ENCODE measurements at places on chromosomes 13 and 19.
A peak's percentile ranks its signal among the peaks of the same experiment; 100 is the strongest.

DNA sequence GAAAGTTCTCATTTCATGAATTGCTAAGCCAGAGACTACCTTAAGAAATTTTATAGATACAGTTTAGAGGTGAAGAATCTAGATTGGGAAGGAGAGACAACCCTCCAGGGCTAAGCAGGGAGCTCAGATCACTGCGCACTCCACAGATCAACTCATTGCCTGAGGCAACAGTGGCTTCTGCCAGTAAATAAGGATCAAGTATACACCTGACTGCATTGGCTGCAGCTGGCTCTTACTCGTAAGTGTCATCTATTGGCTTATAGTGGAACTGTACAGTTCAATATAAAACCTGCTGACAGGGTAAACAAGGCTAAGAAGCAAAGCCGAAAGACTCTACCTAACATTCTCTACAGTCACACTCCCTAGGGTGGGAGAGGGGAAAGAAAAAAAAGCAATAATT lies 18.0 kb upstream of the C1QTNF9B start:
- no peak for DNase-seq

GRCh38 chr13:28501547-28501946 lies 6.6 kb upstream of the FLT1 start:
- DNase-seq = no peak

DNA sequence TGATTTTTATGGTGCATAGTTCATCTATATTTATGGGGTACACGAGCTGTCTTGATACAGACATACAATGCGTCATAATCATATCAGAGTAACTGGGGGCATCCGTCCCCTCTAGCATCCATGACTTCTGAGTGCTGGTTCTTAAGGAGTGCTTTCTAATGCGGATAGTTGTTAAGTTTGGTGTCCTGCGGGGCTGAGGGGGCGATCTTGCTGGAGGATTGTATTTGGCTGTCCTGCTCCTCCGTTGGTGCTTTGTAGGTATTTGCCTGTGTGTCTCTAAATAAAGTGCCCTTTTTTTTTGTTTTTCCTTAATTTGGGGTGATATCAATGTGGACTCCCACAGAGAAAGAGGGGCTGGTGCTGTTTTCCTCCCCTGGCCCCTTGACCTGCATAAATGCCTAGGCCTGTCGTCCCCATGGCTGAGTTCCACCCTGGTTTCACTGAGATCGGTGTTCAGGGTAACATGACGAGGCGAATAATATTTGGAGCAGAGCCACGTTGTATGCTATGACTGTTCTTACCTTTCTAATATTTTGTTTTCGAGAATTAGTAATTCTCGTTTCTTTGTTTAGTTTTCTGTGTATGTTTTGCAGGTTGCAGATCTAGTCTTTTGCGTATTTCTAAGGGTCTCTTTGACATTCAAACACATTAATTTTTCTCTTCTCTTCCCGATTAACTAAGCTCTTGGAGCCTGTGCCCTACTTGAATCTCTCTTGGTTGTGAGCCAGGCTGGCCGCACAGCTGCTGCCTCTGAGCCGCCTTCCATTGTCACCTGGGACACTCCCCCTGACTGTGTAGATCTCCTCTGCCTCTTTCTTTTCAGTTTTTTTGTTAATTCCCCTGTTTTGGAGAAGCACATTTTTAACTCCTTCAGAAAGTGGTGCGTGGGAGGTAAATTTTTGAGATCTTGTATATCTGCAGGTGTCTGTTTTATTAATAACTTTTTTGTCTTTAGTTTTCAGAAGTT lies 100.3 kb downstream of the ARHGEF7 start:
- no peak for DNase-seq

DNA sequence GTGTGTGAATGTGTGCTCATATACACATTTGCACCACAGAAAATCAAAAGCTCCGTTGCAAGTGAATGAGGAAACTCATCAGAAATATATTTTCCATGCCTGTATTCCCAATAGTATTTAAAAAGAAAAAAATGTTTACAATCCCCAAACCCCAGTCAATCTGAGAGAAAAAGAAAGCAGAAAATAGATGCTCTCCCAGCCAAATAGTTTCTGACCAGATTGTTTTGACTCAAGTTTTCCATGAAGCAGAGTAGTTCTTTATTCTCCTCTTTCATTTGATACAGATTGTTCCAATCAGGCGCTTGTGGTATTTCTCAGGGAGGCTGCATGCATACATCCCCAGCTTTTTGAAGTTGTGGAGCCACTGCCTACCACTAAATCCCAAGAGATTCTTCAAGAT lies 110.6 kb downstream of the STARD13 start:
- DNase-seq = no peak

DNA sequence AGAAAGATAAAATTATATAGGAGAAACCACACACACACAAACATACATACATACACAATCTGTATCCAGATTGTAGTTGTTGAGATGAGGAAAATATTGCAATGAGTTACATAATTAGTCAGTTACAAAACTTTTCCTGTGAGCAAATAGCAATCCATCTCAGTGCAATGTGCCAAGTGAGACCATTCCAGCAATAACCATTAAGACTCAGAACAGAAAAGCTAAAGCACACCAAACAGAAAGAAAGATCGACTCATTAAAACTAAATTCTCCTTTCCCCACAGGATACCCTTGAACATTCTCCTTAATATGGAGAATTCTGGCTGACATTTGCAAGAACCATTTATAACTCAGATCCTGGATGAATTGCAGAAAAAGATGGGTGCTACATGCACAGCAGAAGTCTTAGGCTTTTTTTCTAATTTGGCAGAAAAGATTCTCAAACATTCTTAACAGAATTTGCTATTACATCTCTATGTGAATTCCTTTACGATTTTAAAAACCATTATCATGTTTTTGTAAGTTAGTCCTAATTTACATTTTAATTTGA lies 1341.2 kb upstream of the SPRY2 start:
- DNase-seq = no peak

DNA sequence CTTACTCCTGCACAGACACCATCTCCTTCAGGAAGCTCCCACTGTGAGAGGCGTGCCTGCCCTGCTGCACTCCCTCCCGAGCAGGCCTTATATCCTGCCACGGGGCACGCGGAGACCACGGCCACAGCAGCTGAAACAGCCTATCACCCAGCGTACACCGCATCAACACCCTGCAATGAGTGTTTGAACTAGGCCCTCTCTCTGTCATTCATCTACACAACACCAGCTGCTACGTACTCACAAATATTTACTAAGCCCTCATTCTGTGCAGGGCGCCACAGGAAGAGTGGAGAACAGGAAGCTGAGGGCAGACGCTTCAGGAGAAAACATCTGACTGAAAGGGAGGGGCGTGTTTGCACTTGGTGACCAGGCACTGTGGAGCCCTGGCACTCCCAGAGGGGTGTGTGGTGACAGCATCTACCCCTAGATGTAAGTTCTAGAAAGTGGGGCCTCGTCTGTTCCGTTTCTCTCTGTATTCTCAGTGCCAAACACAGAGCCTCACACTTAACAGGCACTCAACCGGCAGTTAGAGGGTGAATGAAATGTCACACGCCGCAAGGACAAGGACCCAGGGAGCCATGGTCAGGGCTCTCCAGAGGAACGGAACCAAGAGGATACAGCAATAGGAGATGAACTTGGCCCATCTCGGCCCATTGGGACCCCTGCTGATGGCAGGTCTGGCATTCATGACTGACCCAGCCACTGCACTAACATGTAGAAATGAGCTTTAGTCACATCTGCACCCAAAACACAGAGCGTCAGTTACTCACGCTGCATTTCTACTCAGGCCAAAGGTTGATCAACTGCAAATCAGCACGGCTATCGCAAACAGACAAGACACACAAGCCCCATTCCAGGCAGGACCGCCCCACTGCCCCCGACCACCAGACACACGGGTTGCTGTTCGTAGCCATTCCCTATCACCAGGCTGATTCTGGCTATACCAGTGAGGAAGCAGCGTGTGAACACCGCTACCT lies 15.7 kb downstream of the RANBP3 start:
- DNase-seq = peak; percentile 81

DNA sequence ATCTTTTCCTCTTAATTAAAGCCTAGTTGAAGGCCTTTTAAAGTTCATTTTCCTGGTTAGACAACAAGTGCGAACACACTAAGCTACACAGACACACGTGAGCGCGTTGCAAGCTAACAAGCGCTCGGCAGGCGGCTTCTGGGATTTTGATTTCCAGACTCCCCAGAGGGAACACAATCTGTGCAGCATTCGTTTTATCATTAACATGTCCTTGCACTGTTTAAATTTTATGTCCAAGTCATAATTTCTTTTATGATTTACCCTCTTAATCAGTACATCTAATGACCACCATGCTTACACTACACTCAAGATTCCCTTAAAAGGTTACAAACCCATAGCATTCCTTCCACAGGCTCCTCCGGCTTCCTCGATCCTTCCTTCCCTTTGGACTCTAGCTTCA lies 16.8 kb downstream of the COL4A1 start:
- no peak for DNase-seq

GRCh38 chr19:48770266-48770665 lies 14.9 kb downstream of the FGF21 start:
- DNase-seq = no peak

- DNase-seq = no peak
Measured at GRCh38 chr19:10936661-10937084, 8.1 kb downstream of the TIMM29 start.

- DNase-seq = no peak
Measured at GRCh38 chr13:95636853-95637252, 7.7 kb downstream of the DZIP1 start.

- no peak for DNase-seq
Measured at GRCh38 chr13:19362946-19363510, 181.4 kb upstream of the TUBA3C start.

DNA sequence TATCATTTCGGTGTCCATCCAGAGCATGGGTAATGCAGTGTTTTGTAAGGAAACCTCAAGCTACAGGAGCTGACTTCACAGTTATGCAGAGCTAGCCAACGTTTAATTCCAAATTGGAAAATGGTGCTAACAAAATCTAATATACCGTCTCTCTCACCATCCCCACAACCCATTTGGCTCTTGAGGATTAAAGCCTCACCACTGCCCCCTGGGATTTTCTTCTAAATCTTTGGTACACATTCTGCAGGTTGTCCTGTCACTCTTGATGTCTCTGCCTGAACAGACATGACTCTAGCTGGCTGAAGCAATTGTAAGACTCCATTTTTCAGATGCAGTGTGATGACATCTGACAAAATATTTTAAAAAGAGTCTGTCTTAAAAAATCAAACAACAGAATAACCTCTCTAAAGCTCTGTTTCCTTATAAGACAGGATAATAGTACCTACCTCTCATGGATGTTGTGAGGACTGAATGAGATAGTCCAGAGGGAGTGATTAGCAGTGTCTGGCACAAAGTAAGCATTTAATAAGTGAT lies 451.8 kb downstream of the SUCLA2 start:
- no peak for DNase-seq

- peak; percentile 96 for DNase-seq
Measured at GRCh38 chr13:80048802-80049201, 292.1 kb downstream of the SPRY2 start.

GRCh38 chr13:91167706-91168385 lies 179.6 kb upstream of the MIR17HG start:
- DNase-seq = no peak

- no peak for DNase-seq
Measured at GRCh38 chr13:30895773-30896172, 10.3 kb upstream of the MEDAG start.

GRCh38 chr13:85970727-85971126 lies 171.5 kb upstream of the SLITRK6 start:
- no peak for DNase-seq

- no peak for DNase-seq
Measured at GRCh38 chr19:51729781-51730180, 6.0 kb upstream of the HAS1 start.

GRCh38 chr19:8702350-8702749 lies 3.8 kb upstream of the ACTL9 start:
- no peak for DNase-seq

DNA sequence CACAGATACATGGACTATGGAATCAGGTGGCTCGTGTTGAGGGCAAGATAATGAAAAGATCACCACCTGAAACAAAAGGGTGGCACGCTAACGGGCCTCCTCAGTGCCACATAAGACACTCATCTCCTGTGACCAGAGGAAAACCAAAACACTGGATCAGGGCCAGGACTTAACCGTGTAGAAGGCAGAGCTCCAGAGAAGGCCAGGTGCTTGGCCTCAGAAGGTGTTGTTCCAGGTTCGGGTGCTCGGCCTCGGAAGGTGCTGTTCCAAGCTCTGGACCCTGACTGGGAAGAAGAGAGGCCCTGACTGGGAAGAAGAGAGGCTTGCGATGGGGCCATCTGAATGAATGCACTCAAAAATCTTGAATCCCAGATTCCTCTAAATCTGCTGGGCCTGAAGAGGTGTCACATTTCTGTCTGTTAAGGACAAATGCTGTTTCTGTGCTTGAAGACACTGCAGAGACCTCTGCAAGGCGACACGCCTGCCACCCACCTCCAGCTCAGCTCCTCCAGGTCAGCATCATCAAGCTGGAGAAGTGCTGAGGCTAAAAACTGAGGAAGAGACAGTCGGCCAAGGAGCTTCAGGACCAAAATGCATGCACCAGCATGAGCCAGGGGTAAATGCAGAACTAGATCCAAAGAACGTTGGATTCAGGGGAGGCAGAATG lies 2.7 kb upstream of the RASA3 start:
- no peak for DNase-seq

- no peak for DNase-seq
Measured at GRCh38 chr13:21883713-21884112, 212.8 kb downstream of the FGF9 start.

DNA sequence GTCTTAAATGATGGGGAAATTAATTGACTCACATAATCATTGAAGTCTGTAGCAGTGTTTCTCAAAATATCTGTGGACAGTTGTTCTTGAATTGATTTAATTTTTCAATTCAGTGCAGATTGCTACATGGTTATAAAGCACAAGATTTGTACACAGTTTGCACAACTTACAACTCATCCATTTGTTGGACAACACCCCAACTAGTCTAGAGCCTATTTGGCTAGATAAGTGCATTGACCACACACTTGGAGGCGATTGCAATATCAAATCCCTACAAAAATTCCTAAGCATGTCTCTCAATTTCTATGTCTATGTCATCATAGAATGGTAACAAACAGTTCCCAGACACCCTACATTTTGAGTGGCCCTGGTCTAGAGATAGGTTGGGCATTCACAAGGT lies 48.0 kb upstream of the IPO5 start:
- no peak for DNase-seq

- DNase-seq = no peak
Measured at GRCh38 chr13:39515224-39515714, 87.7 kb downstream of the LHFPL6 start.

DNA sequence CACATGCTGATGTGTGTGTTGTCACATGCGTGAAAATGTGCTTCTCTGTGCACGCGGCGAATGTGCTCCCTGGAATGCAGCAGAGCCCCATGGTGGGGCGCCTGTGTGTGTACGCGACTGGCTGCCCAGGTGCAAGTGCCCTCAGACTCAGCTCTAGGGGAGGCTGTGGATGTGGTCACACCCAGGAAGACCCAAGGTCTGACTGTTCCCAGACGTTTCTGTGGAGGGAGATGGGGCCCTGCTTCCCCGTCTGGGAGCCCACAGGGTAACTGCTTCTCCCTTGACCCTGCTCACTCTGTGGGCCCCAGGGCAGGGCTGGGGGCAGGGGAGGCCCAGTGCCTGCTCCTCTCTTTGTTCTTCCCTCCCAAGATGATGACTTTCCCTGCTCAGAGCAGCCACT lies 7.9 kb upstream of the UQCR11 start:
- DNase-seq = no peak

GRCh38 chr19:14416817-14417231 lies 2.3 kb downstream of the DDX39A start:
- no peak for DNase-seq

GRCh38 chr19:47377801-47378200 lies 28.7 kb downstream of the DHX34 start:
- DNase-seq = no peak

GRCh38 chr19:42178791-42179674 lies 38.4 kb downstream of the DEDD2 start:
- DNase-seq = no peak

- no peak for DNase-seq
Measured at GRCh38 chr13:34155931-34156607, 338.1 kb downstream of the RFC3 start.
